Stimulated activated CD4-positive, alpha-beta T cell treated with anti-CD3 and anti-CD28 coated beads, TNF-alpha, amount 100 ng/mL, for 1 hour (primary cell): ENCODE measurements at places on chromosomes 7 and 10.

- DNase-seq = no peak
Observed at GRCh38 chr10:91049296-91049987, 128.6 kb upstream of the ANKRD1 start.

DNA sequence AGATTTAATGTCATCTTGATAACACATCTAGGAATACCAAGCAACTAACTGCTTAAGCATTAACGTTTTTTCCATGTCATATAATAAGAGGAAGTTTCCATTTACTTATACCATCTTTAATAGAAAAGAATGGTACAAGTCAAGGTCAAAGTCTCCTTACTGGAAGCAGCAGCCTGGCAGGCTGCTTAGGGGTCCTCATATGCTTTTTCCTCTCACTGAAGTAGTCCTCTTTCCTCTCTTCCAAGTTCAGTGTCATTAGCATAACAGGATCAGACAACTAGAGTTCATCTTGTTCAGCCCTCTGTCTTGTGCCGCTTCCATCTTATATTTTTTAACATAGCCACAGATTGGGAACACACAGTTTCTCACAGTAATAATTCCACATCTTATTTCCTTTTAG, 405.7 kb downstream of the GFRA1 start:
- no peak for DNase-seq

GRCh38 chr7:14717816-14718215, 184.7 kb downstream of the DGKB start:
- DNase-seq = no peak

DNA sequence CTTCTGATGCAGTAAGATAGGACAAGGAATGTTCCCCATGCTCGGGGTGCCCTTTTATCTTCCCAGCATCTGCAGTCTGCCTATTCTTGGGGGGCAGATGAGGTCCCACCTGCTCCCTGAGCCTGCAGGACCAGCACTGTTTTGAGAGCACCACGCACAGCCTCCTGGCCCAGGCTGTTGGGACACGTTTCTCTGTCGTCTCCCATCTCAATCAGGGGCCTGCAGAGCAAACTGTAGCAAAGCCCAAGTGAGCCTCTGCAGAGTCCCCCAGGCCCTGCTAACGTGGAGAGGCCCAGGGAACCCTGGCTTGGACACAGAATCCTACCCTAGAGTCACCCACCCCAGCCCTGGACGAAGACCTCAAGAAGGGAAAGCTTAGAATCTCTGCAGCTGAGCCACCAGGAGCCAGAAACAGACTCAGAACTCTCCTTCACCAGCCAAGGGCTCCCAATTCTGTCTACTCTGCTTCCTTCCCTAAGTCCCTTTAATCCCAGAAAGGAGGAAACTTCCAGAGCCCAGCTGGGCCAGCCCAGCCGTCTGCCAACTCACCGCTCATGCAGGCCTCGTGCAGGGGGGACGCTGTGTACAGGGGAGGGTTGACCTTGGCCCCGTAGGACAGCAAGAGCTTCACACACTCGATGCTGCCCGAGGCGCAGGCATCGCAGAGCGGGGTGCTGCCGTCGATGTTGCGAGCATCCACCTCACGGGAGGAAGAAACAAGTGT, 15.6 kb downstream of the ASB13 start:
- DNase-seq = no peak

- DNase-seq = no peak
Observed at GRCh38 chr7:24932815-24933214, 47.2 kb downstream of the OSBPL3 start.

DNA sequence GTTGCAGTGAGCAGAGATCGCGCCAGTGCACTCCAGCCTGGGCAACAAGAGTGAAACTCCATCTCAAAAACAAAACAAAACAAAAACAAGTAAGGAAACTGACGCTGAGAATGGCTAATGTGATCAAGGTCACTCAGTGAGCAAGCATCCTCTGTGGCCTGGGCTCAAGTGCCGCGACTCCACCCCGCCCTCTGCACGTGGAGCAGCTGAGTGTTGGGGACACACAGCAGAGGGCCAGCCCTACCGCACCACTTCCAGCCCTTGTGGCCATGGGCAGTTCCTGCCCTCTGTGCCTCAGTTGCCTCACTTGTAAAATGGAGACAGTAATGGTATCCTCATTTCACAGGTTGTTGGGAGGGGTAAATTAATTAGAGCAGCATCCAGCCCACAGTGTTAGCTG, 21.0 kb upstream of the OPALIN start:
- no peak for DNase-seq

GRCh38 chr10:13404791-13405190, 56.7 kb upstream of the SEPHS1 start:
- no peak for DNase-seq

- no peak for DNase-seq
Observed at GRCh38 chr7:92730808-92731207, 105.6 kb downstream of the CDK6 start.

DNA sequence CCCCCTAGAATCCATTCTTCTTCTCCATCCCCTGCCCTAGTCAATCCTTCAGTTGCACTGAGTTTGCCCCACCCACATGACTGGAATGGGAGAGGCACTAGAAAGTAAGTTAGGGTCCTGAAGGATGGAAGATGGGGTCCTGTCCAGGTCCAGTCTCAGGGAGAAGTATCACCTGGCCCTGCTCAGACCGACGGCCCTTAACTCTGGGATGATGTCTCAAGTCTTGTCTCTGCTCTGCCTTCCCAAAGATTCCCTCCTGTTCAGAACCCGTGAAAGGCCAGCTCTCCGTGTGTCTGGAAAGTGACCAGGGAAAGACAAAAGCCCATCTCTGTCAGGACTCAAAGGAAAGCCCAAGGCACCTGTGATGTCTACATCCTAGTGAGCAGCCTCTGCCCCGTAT, 88.8 kb downstream of the OAT start:
- no peak for DNase-seq

- DNase-seq = no peak
Observed at GRCh38 chr10:31905586-31905985, 23.0 kb downstream of the ARHGAP12 start.

- peak; percentile 44 for DNase-seq
Observed at GRCh38 chr7:138460649-138461607, 869 bp downstream of the TRIM24 start.

GRCh38 chr10:89275383-89275782, 23.8 kb upstream of the LIPA start:
- DNase-seq = no peak

DNA sequence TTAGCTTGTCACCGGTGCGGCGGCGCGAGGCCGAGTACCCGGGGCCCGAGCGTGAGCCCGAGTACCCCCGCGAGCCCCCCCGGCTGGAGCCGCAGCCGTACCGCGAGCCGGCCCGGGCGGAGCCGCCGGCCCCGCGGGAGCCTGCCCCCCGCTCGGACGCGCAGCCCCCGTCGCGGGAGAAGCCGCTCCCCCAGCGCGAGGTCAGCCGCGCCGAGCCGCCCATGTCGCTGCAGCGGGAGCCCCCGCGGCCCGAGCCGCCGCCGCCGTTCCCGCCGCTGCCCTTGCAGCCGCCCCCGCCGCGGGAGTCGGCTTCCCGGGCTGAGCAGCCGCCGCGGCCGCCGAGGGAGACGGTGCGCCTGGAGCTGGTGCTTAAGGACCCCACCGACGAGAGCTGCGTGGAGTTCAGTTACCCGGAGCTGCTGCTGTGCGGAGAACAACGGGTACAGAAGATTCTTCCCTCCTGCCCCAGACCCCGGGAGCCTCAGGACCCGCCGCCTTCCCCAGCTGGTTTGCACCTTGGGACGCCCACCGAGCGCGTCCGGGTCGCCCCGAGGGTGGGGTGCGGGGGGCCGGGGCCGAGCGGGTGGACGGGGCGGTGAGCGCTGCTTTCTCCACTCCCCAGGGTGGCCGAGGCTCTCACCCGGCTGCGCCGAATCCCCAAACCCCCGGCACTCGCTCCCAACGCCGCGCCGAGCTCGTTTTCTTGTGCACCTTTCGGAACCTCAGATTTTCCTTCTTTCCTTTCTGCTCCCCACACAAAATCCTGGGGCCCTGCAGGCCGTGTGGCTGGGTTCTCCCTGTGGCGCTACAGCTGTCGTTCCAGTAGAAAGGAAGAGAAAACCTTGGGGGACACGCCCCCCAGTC, 708 bp downstream of the UBN2 start:
- no peak for DNase-seq

DNA sequence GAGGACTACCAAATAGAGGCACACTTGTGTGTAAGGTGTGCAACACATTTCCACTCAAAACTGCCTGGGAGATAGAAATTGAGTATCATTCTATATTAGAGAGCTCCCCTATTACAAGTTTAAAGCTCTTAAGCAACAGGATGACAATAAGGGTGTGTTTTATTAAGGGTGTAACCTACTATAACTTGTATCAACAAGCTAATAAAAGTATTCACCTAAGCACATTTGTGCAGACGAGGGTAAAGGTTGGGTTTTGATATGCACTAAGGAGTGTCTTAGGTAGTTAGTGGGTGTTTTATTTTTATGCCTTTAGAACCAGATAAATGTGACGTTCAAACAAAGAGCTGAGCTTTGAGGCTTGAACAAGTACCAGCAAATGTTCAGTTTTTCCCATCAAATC, 2.8 kb upstream of the FAM53B start:
- no peak for DNase-seq

- DNase-seq = no peak
Observed at GRCh38 chr7:42869131-42870020, 42.5 kb downstream of the C7orf25 start.

GRCh38 chr10:75246506-75246905, 10.7 kb upstream of the COMTD1 start:
- no peak for DNase-seq

DNA sequence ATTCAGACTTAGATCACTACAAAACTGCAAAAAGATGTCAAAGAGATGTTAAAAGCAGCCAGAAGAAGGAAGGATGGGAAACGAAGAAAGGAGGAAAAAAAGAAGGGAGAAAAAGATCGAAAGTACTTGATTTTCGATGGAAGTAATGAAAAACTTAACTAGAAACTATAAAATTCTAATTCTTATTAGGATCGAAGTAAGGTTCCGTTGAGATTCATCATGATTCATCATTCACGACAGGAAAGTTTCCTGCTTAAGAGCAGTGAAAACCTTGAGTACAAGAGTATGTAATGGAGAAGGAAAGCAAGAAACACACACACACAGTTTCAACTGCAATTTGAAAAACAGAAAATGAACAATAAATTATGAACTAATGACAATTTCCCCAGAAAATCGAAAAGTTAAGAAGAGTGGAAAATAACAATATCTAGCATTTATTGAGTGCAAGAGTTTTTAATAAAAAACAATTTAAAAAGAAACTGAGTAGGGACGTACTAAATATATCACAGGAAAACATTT, 1.1 kb upstream of the ING3 start:
- no peak for DNase-seq

DNA sequence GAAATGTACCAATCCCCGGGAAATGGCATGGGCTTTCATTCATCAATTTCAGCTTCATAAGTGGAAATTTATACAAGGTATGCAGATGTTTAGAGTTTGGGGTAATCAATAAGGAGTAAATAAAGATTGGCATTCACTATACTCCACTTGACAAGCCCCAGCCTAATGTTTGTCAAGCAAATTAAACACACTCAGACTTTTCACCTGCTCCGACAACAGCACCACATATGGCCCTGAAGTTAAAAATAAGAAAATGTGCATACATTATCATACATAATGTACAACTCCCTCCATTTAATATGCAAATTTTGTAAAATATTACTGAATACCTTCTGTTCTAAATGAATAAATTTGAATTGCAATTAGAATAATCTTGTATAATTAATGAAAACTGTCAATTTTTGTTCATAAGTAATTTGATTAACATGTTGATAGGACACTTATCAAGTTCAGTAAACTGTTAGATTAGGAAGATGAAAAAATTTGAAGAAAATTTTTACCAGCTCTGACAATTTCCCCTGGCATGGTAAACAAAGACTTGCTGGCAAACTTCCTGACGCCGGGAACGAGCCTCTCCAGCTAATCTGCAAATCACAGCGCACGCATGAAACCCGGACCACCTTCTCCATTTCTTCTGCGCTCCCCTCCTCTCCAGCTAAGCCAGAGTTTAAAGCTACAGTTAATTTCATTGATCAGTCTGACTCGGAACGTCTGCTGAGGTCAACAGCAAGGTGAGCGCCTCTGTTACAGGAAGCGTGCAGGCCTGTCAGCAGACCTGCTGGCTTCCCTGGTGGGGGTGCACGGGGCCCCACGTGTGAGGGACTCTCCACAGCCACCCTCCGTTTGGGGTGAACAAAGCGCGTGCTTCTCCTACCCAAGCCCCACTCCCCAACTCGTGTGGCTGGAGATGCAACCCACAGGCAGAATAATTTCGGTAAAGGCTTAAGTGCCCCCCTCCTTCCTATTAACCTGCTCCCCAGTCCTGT, 70.7 kb downstream of the EBF3 start:
- no peak for DNase-seq

DNA sequence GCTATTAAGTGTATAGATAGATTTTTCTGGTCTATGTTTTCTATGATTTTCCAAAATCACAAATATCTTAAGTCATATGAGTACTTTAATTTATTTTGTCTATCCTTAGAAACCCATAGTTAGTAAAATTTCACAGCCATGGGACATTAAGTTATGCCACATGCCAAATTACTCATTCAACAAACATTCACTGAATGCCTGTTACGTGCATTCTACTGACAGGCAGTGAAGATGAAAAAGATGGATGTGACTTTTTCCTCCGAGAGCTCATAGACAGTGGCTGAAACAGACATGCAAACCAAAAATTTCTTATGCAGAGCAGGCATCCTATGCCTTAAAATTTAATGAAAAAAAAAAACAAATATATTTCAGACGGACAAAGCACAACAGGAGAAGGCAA, 84.9 kb downstream of the CHRM2 start:
- DNase-seq = no peak

- DNase-seq = no peak
Observed at GRCh38 chr10:108598831-108599230, 1324.5 kb downstream of the XPNPEP1 start.

GRCh38 chr10:341081-341740, 206.0 kb downstream of the ZMYND11 start:
- no peak for DNase-seq

- no peak for DNase-seq
Observed at GRCh38 chr7:7521259-7521658, 14.4 kb downstream of the COL28A1 start.

DNA sequence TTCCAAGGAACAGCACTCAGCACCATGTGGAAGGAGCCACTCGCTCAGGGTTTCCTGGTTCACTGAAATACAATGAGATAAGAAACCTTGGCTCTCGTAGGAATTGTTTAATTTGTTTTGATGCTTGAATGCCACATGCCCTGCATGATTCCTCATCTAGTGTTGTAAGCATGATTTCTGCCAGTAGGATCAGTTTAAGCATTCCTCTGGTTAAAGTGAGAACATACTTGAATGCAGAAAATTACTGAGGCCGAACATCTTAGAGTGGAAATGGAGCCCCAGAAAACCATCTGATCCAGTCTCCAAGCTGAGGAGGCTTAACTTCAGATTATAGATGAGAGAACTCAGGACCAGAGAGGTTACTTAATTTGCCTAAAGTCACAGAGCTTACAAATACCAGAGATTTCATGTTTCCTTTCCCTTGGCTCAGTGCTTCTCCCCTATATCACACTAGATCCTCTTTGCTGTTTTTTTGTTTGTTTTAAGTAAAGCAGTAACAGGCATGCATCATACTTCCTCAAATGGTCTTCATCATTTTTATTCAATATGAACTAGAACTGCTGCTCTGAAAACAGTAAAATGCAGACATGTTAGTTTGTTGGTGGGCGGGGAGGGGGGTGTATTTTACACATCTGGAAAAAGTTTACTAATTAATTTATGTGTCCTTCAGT, 125.1 kb downstream of the ADAM12 start:
- DNase-seq = no peak

GRCh38 chr7:76285604-76286374, 16.7 kb upstream of the HSPB1 start:
- no peak for DNase-seq

- no peak for DNase-seq
Observed at GRCh38 chr10:87546971-87547413, 42.3 kb downstream of the MINPP1 start.
